Stimulated activated naive CD4-positive, alpha-beta T cell treated with Interleukin-2 at 50 U/mL for 16 hours (primary cell): ENCODE measurements at places on chromosomes 11 and 22.

GRCh38 chr11:12207384-12208150 lies 97.2 kb downstream of the MICAL2 start:
- peak; percentile 62 for DNase-seq

DNA sequence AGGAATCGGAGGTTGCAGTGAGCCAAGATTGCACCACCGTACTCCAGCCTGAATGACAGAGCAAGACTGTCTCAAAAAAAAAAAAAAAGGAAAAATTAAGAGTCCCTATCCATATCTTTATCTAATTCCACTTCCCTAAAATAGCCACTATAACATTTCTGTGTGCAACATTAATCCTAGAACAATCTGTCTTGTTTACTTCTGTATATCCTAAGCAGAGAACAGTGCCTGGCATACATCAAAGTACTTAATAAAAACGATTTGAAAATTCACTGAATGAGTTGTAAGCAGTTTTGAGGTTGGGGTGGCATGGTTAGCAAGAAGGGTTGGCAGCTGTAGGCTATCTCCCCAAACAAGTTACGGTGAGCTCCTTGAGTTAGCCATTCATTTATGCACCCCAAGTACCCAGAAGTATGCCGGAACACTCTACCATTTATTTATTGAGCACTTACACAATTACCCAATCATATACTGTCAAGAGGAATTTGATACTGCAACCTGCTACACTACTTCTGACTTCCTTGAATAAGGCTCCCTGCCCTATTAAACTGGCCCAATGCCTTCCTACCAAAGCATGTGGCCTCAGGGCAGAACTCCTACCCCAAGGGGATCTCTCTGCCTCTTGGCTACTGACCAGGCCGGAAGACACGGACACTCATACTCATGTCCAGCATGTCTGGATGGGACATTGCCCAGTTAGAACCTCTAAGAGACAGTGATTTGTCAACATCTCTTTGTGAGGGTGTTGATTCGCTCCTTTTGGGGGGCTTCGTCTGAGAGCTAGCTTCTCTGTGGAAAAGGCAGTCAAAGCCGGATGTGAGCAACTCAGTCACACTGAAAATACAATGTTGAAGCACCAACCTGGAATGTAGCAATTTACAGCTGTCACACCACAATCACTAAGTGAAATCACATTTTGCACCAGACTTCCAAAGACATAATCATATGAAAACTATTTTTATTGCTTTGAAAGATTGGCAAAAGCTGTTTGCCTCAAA lies 16.3 kb upstream of the TMEM41B start:
- no peak for DNase-seq

DNA sequence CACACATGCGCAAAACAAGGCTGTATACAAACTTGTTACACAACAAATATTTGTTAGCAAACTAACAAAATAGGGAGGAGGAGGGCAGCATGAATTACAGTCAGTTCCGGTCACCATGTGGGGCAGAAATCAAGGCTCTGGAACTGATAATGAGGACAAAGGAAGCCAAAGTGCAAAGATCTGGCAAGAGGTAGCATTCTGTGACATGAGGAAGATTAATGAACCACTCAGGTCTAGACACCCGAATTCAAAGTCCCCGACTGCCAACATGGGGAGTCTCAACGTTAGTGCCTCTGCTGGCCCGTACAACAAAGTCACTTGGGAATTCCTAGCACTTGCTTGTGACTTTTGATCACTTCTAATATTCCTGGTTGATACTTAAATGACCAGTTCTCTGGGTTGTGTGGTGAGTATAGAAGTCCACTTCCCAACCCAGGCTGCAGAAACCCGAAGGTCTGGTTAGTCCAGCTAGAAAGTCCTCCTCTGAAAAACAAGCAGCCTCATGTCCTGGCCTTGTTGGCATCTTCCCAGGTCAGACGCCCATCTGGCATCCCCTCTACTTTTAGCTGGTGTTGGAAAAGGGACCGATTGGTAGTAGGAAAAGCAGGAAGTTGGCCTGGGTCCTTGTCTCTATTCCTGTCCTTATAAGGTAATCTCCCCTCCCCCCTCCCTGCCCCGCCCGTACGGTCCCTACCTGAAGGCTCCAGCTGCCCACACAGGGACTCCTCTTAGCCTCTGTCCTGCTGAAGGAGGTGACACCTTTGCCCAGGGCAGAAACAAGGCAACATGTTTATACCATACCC lies 1.6 kb downstream of the SUN2 start:
- DNase-seq, result peak; percentile 21

DNA sequence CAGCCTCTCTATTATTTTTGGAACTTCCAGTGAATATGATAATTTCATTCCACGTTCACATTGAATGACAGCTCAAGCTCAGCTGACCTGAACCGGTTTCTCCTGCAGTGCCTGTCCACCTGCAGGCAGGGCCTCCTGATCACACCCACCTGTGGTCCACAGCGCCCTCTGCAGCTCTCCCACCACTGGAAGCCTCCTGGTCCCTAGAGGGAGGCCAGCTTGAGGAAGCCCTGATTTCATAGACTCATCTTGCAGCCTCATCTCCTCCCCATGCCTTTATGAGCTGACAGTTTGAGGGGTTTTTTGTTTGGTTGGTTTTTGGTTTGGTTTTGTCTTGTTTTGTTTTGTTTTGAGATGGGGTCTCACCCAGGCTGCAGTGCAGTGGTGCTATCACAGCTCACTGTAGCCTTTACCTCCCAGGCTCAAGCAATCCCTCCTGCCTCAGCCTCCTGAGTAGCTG lies 29.9 kb upstream of the MALAT1 start:
- peak; percentile 38 for DNase-seq

- peak; percentile 27 for DNase-seq
Measured at GRCh38 chr22:45240104-45240809, 437 bp downstream of the KIAA0930 start.

- DNase-seq, result no peak
Measured at GRCh38 chr11:69718147-69718546, 14.3 kb upstream of the FGF19 start.

- no peak for DNase-seq
Measured at GRCh38 chr22:38124236-38124974, 13.9 kb upstream of the BAIAP2L2 start.

GRCh38 chr11:83151274-83151977 lies 5.5 kb upstream of the PCF11 start:
- DNase-seq, result no peak
